ENCODE measurements at places on chromosomes 2 and 18.
A peak's percentile ranks its signal among the peaks of the same experiment; 100 is the strongest.

DNA sequence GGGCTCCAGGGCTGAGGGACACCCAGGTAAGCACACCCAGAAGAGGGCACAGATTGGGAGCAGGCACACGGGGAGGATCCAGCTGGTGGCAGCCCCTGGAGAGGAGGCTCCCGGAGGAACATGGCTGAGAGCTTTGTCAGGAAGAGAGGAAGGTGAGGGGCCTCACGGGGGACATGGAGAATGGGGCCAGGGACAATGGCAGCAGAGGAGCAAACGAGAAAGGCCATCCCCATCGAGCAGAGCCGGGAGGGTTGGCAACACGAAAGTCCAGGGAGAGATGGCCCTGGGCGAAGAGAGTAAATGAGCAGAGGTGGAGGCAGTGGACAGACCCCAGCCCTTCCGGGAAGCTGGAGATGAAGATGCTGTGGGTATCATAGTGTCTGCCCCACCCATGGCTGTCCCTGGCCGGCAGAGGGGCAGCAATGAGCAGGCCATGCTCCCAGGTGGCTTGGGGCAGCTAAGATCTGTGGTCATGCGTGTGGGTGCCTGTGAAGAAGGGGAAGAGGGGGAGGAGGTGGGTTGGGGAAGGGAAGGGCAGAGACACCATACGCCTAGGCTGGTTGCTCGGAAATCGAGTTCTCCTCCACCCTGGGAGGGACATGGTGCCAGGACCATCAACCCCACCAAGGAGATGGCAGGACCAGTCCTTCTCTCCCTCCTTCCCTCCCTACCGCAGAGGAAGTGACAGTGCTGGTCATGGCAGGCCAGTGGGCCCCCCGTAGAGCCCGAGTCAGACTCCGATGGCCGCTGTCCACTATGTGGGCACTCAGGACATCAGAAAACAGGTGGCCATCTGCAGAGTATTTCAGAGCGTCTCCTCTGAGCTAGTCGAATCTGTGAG, 191.7 kb downstream of the NDUFA10 start:
- no peak overlapping the region for H3K27ac ChIP-seq
- H3K4me1 ChIP-seq = no peaks in the 10 kb centered on the region
- DNase-seq = no peak
- no peaks in the 10 kb centered on the region for H3K36me3 ChIP-seq

DNA sequence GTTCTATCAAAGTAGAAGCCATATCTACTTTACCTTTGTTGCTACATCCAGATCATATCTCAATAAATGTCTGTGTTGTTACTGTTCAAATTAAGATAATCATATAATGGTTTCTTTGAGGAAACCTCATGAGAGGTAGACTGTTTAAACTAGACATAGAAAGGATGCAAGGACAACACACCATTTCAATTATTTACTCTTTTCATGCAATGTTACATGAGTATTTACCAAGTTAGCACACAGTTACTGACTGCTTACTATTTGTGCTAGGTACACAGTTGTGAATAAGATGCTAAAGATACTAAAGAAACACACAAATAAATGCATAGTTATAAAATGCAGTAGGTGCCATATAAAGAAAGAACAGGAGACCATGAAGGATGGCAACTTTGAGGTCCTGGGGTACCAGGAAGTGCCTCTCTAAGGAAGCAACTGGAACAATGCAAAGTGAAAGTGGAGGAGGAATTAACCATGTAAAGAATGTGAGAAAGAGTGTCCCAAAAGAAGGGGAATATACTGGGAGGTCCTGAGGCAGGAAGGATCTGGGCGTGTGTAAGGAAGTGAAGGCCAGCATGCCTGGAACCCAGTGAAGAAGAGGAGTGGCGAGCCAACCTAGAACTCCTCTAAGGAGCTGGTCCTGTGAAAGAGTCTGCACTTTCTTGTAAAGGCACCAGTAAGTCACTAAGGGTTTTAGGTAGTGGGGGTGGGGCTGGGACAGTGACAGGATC, 39.4 kb downstream of the RBMS1 start:
- H3K27me3 ChIP-seq = no peaks in the 10 kb centered on the region
- peaks cover 6% of the 10 kb centered on the region for H3K4me1 ChIP-seq
- H3K27ac ChIP-seq = no peak overlapping the region
- no peaks in the 10 kb centered on the region for H3K36me3 ChIP-seq
- H3K4me3 ChIP-seq = no peak overlapping the region

DNA sequence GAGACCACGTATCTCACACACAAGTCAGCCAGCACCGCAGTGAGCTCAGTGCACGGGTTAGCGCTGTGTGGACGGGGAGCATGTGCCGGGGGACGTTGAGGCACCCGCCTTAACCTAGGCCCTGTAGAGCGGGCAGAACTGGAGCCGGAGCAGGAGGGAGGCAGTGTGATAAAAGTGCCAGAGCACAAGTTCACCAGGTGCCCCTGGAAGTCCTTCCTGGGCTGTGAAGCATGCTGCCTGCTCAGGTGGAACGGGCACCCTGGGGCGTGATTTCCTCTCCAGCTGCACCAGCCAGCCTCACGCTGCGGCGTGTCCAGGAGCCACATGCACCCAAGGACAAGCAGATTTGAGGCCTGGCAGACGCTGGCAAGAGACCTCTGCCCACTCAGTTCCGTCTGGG, 50.3 kb downstream of the ITGB1BP1 start:
- no peaks in the 10 kb centered on the region for H3K27me3 ChIP-seq
- no peak for DNase-seq
- H3K4me1 ChIP-seq = no peaks in the 10 kb centered on the region
- no peaks in the 10 kb centered on the region for H3K36me3 ChIP-seq

GRCh38 chr2:20027260-20027677, 14.8 kb upstream of the MATN3 start:
- H3K4me1 ChIP-seq = no peaks in the 10 kb centered on the region
- no peak overlapping the region for H3K27ac ChIP-seq
- peaks cover 18% of the 10 kb centered on the region for H3K36me3 ChIP-seq
- DNase-seq = no peak

GRCh38 chr2:231427116-231427515, 31.6 kb downstream of the B3GNT7 start:
- no peak overlapping the region for H3K27ac ChIP-seq
- DNase-seq = no peak
- H3K4me3 ChIP-seq = no peak overlapping the region
- no peaks in the 10 kb centered on the region for H3K27me3 ChIP-seq
- H3K36me3 ChIP-seq = no peaks in the 10 kb centered on the region
- H3K4me1 ChIP-seq = no peaks in the 10 kb centered on the region

- peaks cover 68% of the 10 kb centered on the region for H3K4me1 ChIP-seq
- peak overlapping the region; percentile 79 for H3K27ac ChIP-seq
- no peak for DNase-seq
- no peaks in the 10 kb centered on the region for H3K36me3 ChIP-seq
These were observed 6.5 kb downstream of the LPIN1 start for GRCh38 chr2:11752906-11753305.

DNA sequence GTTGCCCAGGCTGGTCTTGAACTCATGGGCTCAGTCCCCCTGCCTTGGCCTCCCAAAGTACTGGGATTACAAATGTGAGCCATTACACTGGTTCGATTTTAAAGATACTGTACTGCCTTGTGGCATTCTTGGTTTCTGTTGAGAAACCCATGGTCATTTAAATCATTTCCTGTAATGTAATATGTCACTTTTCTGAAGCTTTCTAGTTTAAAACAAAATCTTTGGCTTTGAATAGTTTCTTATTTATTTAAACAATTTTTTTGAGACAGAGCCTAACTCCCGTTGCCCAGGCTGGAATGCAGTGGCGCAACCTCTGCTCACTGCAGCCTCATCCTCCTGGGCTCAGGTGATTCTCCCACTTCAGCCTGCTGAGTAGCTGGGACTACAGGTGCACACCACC, 8.9 kb downstream of the ZNF512 start:
- no peaks in the 10 kb centered on the region for H3K36me3 ChIP-seq
- peaks cover 4% of the 10 kb centered on the region for H3K4me1 ChIP-seq
- no peaks in the 10 kb centered on the region for H3K27me3 ChIP-seq

- H3K4me3 ChIP-seq = no peak overlapping the region
- H3K27me3 ChIP-seq = no peaks in the 10 kb centered on the region
- H3K4me1 ChIP-seq = no peaks in the 10 kb centered on the region
These were observed 171.9 kb downstream of the FHOD3 start for GRCh38 chr18:36469461-36469860.

DNA sequence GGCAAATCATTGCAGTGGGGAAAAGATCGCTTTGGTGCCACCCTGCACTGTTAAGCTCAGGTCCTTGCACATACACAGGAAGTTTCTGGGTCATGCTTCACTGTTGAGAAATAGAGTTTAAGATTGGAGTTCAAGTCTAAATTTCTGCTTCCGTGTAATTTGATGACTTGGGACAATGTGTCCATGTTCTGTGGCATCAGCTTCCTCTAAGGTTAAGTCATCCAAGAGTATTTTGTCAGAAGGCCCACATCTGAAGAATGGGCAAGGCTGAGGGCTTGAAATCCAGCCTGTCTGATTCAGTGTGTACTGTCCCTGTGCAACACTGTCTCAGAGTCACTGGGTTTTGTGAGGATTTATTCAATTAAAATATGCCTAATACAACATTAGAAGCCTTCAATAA, 880.7 kb downstream of the SUCLG1 start:
- H3K27ac ChIP-seq = no peak overlapping the region
- H3K4me1 ChIP-seq = no peaks in the 10 kb centered on the region
- H3K36me3 ChIP-seq = no peaks in the 10 kb centered on the region
- H3K27me3 ChIP-seq = no peaks in the 10 kb centered on the region
- DNase-seq = no peak

DNA sequence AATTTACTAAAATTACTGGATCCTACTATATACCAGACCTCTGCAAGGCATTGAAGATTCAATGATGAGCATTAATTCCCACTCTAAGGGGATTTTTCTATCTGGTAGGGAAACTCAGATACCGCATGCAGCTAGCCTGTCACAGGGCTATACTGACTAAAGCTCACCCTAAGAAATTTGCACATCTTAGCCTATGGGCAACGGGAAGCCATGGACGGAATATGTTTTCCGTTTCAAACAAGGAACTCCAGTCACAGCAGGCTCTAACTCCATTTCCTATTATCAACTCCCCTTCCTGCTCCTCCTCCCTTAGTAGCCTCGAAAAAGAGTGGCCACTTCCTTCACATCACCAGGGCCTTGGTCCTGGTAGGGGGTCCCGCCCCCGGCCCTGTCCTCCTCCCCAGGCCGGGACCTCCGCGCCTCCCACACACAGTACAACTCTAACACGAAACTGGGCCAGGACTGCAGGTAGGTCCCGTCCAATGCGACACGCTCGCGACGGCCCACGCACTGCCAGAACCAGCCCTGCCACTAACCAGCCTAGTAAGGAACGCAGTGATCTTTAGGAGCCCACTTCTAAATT, 659 bp upstream of the COX5B start:
- H3K27me3 ChIP-seq = no peaks in the 10 kb centered on the region
- H3K4me1 ChIP-seq = peaks cover 15% of the 10 kb centered on the region
- DNase-seq = no peak
- peak overlapping the region; percentile 85 for H3K27ac ChIP-seq
- peaks cover 22% of the 10 kb centered on the region for H3K36me3 ChIP-seq

- H3K36me3 ChIP-seq = peaks cover 3% of the 10 kb centered on the region
- DNase-seq = no peak
- H3K27ac ChIP-seq = no peak overlapping the region
- no peaks in the 10 kb centered on the region for H3K4me1 ChIP-seq
These were observed 10.7 kb upstream of the CASP10 start for GRCh38 chr2:201172279-201172678.

- no peak for DNase-seq
- no peaks in the 10 kb centered on the region for H3K36me3 ChIP-seq
- H3K27ac ChIP-seq = no peak overlapping the region
- H3K4me3 ChIP-seq = no peak overlapping the region
- no peaks in the 10 kb centered on the region for H3K27me3 ChIP-seq
- H3K4me1 ChIP-seq = no peaks in the 10 kb centered on the region
These were observed 563.9 kb upstream of the NRXN1 start for GRCh38 chr2:51595836-51596235.

GRCh38 chr2:236536727-236537398, 32.8 kb upstream of the ACKR3 start:
- H3K36me3 ChIP-seq = peaks cover 3% of the 10 kb centered on the region
- no peaks in the 10 kb centered on the region for H3K27me3 ChIP-seq
- peaks cover 22% of the 10 kb centered on the region for H3K4me1 ChIP-seq
- H3K27ac ChIP-seq = peak overlapping the region; percentile 72

DNA sequence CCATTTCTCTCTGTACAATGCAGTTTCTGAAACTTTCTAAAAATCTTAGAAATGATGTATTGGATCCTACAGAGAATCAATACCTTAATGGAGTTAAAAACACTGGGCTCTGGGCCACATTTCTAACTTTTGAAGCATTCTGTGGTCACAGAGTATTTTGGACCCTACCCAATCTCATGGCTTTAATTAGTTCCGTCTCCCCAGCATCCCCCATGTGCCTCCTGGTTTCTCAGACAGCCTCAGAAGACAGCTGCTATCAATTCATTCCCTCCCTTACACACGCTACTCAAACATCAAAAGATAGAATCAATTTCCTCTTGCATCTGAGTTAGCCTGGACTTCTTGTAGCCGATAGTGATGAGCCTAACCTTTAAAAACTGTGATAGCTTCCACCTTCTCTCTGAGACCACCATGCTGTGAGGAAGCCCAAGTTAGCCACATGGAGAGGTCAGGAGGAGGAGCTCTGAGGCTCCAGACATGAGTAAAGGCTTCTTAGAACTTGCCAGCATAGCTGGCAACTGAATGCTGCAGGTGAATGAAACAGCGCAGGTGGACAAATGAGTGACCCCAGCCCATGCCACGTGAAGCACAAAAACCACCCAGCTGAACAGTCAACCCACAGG, 10.4 kb downstream of the ADCY3 start:
- H3K36me3 ChIP-seq = no peaks in the 10 kb centered on the region
- H3K27me3 ChIP-seq = no peaks in the 10 kb centered on the region
- no peak for DNase-seq
- H3K27ac ChIP-seq = no peak overlapping the region
- H3K4me1 ChIP-seq = no peaks in the 10 kb centered on the region
- H3K4me3 ChIP-seq = no peak overlapping the region

- H3K27ac ChIP-seq = no peak overlapping the region
- no peaks in the 10 kb centered on the region for H3K36me3 ChIP-seq
- H3K4me1 ChIP-seq = no peaks in the 10 kb centered on the region
- H3K4me3 ChIP-seq = no peak overlapping the region
These were observed 370.4 kb downstream of the XIRP2 start for GRCh38 chr2:167258712-167259111.

GRCh38 chr18:35642802-35643201, 61.3 kb downstream of the GALNT1 start:
- H3K27me3 ChIP-seq = no peaks in the 10 kb centered on the region
- H3K4me1 ChIP-seq = no peaks in the 10 kb centered on the region
- no peak overlapping the region for H3K4me3 ChIP-seq
- no peaks in the 10 kb centered on the region for H3K36me3 ChIP-seq
- H3K27ac ChIP-seq = no peak overlapping the region

DNA sequence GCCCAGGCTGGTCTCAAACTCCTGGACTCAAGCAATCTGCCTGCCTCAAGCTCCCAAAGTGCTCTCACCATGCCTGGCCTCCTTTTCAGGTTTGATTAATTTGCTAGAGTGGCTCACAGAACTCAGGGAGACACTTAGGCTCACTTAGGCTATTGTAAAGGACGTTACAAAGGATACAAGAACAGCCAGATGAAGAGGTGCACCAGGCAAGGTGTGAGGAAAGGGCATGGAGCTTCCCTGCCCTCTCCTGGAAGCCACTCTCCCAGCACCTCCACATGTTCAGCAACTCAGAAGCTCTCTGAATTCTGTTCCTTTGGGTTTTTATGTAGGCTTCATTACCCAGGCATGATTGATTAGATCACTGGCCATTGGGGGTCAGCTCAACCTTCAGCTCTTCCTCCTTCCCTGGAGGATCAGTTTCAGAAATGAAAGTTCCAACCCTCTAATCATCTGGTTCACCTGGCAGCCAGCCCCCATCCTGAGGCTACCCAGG, 78.7 kb upstream of the RGPD5 start:
- no peaks in the 10 kb centered on the region for H3K4me1 ChIP-seq
- no peaks in the 10 kb centered on the region for H3K36me3 ChIP-seq
- no peak overlapping the region for H3K4me3 ChIP-seq
- DNase-seq = no peak
- no peaks in the 10 kb centered on the region for H3K27me3 ChIP-seq

All from effector memory CD4-positive, alpha-beta T cell (primary cell).